ENCODE measurements at places on chromosomes 13 and 19.
A peak's percentile ranks its signal among the peaks of the same experiment; 100 is the strongest.

- no peak for DNase-seq
Observed at GRCh38 chr19:50833117-50833801, at the start of gene KLK15. KLK15 (minus strand) TSS chr19:50833574; CDS start chr19:50831492, 2,082 bp downstream.

DNA sequence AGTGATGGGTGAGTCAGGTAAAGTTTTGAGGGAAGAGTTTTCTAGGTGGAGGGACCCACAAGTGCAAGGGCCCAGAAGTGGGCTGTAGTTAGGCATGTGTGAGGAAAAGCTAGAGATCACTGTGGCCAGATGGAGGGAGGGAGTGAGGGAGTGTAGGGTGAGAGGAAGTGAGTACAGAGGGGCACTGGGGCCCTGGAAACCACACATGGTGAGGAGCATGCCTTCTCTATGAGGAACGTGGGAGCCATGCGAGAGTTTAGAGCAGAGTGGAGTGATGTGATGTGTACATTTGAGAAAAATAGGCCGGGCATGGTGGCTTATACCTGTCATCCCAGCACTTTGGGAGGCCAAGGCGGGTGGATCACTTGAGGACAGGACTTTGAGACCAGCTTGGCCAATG, 14.7 kb upstream of the SHKBP1 start:
- no peak for DNase-seq

GRCh38 chr19:28883241-28883693, 329.7 kb downstream of the UQCRFS1 start:
- DNase-seq: no peak

GRCh38 chr13:46071590-46072249, 19.2 kb upstream of the ZC3H13 start:
- DNase-seq: no peak

GRCh38 chr13:67635754-67636153, 405.6 kb upstream of the PCDH9 start:
- no peak for DNase-seq

- DNase-seq: no peak
Observed at GRCh38 chr13:45595965-45596364, 19.6 kb downstream of the ERICH6B start.

DNA sequence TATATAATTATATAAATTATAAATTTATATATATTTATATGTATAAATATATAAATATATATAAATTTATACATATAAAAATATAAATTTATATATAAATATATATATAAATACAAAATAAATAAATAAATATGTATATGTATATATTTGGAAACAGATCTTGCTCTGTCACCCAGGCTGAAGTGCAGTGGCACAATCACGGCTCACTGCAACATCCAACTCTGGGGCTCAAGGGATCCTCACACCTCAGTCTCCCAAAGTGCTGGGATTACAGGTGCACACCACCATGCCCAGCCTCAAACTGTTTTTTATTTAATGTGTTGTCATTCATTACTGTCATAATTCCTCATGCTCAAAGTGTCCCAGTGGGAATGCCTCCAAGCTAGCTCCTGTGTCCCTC, 25.2 kb upstream of the PDCD5 start:
- DNase-seq: no peak

GRCh38 chr13:46615888-46616531, 63.0 kb downstream of the LRCH1 start:
- no peak for DNase-seq

DNA sequence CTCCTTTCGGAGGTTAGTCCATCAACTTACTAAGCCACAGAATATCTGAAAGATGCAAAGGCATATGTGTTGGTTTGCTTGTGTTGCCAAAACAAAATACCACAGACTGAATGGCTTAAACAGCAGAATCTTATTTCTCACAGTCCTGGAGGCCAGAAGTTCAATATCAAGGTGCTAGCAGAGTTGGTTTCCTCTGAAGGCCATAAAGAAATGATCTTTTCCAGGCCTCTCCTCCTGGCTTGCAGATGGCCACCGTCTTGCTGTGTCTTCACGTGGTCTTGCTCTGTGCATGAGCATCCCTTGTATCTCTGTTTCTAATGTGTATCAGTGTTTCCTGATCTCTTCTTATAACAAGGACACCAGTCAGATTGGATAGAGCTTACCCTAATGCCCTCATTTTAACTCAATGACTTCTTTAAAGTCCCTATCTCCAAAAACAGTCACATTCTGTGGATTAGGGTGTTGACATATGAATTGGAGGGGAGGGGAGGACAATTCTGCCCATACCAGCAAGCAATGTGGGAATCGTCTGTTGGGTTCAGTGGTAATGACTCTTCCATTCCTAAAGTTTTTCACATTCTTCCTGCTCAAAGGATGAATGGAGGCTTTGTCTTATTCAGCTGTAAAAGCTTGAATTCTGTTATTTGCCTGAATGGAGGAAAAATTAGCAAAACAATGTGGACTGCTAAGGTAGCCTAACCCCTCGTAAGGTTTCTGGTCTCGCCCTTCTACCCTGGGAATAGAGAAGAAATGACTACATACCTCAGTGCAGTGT, 715.7 kb downstream of the DIAPH3 start:
- DNase-seq: no peak

DNA sequence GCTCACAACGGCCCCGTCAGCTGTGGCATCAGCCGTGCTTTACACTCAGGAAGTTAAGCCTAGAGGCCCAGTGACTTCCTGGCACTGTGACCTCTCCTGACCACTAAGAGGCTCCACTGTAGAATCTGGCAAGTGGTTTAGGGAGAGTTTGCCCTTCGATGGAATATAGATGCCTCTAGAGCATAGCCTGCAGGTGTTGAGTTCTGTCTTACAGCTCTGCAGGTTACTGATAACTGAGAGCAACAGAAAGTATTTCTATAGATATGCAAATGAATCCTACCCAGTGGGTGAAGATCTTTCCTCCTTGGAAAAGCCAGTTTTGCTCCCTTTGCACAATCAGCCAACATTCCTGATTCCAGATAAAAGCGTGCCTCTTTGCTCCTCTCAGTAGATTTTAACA, 35.8 kb downstream of the ATP12A start:
- DNase-seq: no peak

DNA sequence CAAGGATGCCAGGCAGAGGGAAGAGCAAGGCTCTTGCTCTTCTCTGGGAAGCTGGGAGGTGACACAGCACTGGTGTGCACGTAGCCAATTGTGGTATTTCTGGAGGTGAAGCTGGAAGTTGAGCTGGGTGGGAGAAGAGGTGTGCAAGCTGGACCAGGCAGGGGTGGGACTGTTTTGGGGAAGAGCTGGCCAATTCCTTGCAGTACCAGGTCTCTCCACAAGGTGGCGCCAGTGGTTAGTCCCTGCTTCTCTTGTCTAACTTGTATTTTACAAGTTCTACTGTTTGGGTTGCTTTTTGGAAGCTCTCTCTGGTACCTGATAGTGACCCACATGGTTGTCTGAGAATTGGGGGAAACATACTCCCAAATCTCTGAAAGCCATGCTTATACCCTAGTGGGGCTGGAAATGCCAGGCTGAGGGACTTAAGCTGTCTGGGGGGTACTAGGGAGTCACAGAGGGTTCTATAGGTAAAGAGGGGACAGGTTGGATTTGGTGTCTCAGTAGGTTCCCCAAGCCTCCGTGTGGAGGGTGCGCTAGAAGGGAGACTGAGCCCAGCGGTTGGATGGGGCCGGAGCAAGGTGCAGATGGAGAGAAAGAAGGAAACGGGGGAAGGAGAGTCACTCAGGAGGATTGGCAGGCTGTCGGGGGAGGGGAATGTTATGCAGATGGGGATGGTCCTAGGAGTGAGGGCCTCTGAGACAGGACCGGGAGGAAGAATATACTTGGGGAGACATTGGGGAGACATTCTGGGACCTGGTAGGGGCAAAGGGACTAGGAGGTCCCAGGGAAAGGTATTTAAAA, 3.0 kb downstream of the HPN start:
- DNase-seq: peak; percentile 63

GRCh38 chr19:51179256-51179655, 37.2 kb downstream of the SIGLEC7 start:
- DNase-seq: no peak

DNA sequence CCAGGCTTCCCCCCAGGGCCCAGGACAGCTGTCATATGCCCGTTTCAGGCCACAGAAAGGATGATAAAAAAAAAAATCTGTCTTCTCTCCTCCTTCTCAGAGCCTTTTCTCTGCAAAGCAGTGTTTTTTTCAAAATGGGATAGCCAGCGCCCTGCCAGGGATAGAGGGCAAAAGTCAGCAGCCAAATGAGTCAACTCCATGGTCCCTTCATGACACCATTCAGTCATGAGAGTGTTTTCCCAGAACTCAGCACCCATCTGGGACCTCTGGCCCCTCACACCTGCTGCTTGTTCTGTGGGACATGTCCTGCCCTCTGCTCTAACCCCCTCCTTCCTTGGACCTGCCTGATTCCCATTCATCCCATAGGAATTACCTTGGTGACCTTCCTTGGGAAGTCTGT, 95.0 kb downstream of the CYSLTR2 start:
- DNase-seq: peak; percentile 29

DNA sequence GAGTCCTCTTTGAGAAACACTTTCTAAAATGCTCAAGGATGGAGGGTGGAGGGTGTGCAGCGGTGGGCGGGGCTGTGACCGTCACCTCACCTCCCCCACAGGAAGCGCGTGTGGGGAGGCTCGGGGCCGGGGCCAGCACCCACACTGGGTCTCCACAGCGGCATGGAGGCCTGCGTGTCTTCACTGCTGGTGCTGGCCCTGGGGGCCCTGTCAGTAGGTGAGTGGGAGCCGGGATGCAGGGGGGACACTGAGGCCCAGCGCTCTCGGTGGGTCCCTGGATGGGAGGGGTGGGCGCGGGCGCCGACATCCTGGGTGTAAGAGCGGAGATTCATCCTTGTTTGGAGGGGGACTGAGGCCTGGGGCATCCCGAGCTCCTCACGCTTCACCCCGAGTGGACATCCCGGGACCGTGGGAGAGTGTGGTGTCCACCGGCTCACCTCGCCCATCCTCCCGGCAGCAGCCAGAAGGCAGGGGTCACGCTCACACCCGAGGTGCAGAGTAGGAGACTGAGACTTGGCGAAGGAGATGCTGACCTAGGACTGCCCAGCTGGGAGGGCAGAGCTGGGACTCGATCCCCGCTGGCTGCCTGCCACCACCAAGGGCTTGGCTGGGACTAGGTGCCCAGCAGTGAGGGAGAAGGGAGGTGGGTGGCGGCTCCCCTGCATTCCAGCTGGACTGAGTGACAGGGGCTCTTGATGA, at the start of gene GZMM:
GZMM (plus strand) TSS at position 144 of the 699 bp plus-strand sequence; CDS start at position 163, 19 bp downstream.
- DNase-seq: no peak

- DNase-seq: no peak
Observed at GRCh38 chr13:77989281-77989680, 70.7 kb upstream of the EDNRB start.

DNA sequence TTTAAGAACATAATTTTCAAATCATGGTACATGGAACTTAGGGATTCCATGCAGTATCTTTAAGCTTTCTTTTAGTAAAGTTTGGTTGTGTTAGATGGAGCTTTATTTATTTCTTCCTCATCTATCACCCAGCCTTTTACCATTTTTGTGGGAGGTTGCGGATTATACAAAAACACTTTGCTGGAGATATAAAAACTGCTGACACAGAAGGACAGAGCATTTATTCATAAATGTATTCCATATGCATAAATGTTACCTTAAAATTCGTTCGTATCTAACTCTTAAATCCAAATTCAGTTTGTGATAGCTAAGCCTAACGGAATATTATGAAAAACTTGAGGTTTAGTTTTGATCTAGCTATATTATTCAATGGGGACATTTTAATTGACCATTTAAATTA, 143.3 kb downstream of the TDRD3 start:
- DNase-seq: no peak

DNA sequence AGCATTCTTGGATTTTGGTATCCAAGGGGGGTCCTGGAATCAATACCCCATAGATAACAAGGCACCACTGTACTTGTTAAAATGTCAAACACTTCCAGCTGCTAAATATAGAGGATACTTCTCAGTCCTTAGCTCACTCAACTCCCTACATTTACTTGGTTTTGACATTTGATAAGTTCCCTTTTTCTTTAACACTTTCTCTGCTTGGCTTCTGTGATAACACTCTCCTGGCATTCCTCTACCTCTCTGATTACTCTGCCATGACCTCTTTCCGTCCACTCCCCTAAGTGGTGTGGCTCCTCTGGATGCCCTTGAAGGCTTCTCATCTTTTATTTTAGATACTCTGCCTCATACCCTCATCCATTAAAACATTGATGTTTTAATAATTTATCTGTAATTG, 65.2 kb downstream of the MICU2 start:
- DNase-seq: no peak

- DNase-seq: peak; percentile 50
Observed at GRCh38 chr19:16714702-16715287, 4.9 kb upstream of the NWD1 start.

GRCh38 chr13:98487522-98487921, 89.4 kb downstream of the STK24 start:
- no peak for DNase-seq

DNA sequence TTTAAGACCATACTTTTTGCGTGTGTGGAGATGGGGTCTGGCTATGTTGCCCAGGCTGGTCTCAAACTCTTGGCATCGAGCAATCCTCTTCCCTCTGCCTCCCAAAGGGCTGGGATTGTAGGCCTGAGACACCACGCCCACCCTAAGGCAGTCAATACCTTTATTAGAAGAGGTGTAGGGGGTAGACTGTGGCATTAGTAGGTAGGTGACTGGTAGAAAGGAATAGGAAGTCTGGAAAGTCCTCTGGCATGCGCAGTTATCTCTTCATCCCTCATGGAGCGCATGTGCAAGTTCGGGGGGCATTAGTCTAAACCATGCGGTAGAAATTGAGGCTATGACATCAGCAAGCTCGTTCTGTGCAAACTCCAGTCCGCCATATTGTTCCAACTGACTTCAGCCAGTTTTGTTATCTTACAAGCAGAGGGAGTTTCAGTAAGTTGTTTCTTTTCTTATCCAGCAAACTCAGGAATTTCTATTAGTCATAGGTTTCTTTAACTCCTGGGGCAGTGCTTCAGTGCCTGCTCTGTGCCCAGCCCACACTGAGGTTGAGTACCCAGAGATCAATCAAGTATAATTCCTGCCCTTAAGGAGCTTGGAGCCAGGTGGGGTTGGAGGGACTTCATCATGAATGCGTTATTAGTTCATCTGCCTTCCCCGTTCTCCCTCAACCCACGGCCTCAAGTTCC, 7.3 kb upstream of the RANBP3 start:
- DNase-seq: no peak

- DNase-seq: no peak
Observed at GRCh38 chr13:97225533-97225932, 3.4 kb downstream of the MBNL2 start.

GRCh38 chr19:35154525-35155406, at the start of gene FXYD5:
FXYD5 (plus strand) TSS chr19:35154735; CDS start chr19:35155551, 816 bp downstream.
- peak; percentile 90 for DNase-seq

DNA sequence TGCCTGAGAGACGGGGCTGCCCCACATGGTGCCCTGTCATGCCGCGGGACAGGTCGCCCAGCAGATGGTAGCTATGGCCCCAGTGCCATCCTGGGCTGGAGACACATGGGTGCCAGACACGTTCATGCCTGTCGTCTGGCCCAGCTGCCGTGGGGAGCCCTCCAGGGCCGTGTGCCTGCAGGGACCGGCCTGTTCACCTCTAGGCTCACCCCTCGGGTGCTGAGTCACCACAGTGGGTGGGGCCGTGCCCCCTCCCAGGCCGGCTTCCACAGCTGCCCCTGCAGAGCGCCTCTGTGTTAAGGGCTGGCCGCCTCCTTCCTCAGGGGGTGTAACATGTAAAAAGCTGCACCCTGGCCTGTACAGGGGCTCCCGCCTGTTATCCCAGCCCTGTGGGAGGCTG, 36.1 kb downstream of the CSNK1G2 start:
- no peak for DNase-seq

- DNase-seq: no peak
Observed at GRCh38 chr19:42122691-42123607, 9.3 kb downstream of the POU2F2 start.

GRCh38 chr19:1970003-1970805, 29.2 kb downstream of the CSNK1G2 start:
- DNase-seq: no peak

All from suppressor macrophage treated with lipopolysaccharide for 4 hours (primary cell).